ENCODE measurements at places on chromosomes 7 and 10.
A peak's percentile ranks its signal among the peaks of the same experiment; 100 is the strongest.

DNA sequence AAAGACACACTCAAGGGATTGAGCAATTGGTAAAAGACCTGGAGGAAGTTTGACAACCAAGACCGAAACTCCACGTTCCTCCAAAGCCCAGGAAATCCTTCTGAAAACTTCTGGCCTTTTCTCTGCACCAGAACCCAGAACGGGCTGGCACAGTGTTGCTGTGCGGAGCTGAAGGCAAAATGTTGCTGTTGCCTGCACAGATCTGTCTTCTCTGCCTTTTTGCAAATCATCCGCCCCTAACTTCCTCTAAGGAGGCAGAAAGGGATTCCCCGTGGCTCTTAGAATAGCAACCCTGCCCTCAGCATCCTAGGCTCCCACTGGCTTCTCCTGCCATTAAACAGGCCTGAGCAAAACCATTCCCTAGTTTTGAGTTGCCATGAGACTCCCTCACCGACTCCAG, 44.9 kb downstream of the FIGNL1 start:
- DNase-seq: no peak

DNA sequence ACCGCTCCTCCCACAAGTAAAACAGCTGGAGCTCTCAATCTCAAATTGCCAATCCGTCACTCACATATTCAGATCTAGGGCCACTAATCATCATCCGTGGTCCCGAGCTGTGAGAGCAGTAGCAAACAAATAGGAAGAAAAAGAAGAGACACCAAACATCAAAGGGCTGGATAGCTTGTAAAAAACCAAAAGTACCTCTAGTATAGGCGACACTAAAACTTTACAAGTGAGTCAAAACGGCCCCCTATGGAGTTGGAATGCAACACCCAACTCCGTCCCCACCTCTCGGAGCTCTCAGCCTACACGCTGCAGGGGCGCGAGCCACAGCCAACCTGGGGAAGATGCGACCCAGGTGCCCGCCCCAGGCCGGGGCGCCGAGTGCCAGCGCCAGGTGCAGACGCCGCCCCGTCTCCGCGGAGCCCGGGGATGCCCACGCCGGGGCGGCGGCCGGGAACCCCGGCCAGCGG, 581 bp downstream of the FAM3C start:
- no peak for DNase-seq

GRCh38 chr10:60564475-60564874, 174.8 kb upstream of the ANK3 start:
- no peak for DNase-seq

GRCh38 chr7:131057015-131057793, 270.5 kb upstream of the MKLN1 start:
- peak; percentile 67 for DNase-seq

DNA sequence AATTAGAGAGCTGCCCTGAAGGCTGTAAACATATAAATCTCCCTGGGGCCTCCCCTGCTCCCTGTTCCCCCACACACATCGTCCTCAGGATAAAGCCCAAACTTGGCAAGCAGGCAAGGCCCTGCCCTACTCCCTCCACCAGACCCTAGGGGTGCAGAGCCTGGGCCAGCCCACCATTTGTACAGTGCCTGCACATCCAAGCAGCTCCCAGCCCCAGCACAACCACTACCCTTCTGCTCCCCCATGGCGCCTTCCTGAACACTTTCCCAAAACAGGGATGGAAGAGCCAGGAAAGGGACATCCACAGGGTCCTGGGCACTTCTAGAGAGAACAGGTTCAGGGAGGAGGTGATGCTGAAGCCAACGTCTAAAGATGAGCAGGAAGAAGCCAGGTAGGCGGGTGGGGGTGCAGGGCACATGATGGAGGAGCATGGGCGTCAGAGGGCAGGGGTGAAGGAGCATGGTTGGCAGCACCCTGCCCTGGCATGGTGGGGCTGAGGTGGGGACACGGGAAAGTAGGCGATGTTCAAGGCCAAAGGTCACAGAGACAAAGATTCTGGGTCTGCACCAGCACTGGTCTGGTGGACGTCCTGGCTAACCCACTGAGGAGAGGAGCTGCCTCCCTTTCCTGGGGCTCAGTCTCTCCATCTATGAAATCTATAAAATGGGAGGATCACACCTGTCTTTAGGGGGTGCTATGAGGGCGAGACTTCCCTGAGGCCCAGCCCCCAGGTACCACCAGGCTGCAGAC, 140.6 kb downstream of the ARHGAP22 start:
- no peak for DNase-seq

All from non-pigmented ciliary epithelial cell (primary cell).